ENCODE measurements at places on chromosomes 2 and 18.

- DNase-seq, result no peak
Measured at GRCh38 chr2:233338046-233338445, 16.2 kb upstream of the DGKD start.

DNA sequence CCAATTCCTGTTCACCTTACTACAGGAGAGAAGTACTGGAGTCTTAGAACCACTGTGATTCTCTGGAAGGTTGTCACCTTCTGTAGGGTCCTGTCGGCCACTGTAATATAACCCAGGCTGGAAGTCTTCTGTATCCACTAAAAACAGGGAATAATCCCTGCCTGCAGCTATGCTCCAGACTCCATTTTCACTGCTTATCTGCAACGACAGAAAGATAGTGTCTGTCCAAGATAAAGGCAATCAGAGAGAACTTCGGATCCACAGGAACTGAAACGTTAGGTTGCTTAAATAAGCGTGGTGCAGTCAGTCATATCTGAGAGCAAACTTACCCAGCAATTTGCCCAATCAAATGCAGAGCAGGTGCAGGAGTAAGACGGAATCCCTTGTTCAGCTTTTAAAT is 34.2 kb downstream of the ALS2 start:
- no peak for DNase-seq

DNA sequence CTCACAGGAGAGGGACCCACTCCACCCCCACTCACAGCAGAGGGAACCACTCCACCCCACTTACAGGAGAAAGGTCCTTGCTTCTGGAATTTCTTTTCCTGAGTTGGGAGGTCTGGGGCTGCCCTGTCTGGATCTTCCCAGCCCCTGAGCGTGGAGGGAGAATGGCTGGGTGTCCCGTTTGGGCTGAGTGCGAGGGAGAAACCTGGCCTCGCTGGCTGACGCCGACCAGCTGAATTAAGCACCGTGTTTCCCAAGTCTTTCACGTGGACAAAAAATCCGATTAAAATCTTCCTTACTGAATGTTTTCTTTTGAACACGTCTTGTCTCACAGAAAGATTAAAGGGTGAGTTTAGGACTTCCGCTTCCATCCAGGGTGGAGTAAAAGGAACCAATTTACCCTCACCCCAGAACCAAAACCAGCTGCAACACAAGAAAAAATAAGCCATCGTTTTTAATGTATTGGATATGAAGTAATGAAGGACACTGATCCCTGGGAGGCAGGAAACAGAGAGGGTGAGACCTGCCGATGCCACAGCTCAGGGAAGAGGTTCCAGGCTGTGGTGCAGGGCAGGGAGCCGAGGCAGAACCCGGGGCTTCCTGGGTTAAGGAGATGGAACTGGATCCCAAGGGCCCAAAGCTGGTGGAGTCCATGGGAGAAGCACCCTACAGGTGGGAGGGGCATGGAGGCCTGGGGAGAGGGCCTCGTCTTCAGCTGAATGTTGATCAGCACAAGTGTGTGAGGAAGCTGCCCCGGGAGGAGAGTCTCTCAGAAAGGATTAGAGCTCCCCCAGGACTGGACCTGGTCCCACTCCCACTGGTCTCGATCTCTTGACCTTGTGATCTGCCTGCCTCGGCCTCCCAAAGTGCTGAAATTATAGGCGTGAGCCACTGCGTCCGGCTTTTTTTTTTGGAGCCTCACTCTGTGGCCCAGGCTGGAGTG is 60.3 kb downstream of the RTP5 start:
- DNase-seq, result no peak

DNA sequence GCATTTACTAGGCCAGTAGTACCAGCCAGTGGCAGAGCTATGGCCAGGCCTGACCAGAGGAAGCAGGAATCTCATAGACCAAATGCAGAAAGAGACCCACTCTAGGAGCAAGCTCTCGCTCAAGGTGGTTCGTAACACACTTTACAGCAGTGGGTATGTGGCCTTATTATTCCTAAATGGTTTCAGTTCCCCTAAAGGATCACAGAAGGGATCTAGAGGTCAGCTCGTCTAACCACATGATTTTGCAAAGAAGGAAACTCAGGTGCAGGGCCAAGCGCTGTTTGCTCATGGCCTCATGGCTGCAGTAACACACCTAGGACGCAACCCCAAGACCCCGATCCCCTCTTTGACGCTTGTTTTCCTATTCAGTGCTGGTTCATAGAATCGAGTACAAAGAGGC is 65.5 kb upstream of the ATG16L1 start:
- no peak for DNase-seq

DNA sequence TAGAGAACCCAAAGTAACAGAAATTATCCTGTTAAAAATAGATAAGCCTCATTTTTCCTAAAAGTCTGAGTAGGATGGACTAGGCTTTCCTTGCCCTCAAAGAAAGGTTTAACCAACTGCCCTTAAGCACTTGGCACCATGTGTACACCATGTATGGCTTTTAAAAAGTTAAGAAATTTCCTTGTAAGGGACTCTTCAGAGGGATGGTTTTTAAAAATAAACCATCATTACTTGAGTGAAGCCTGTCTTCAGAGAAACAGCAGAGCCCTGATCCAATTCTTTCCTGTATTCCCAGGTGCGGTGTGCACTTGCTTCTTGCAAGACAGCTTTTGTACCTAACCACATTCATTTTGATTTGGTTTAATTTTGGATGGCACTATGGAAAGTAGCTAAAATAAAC is 1.1 kb upstream of the NEMP2 start:
- no peak for DNase-seq

DNA sequence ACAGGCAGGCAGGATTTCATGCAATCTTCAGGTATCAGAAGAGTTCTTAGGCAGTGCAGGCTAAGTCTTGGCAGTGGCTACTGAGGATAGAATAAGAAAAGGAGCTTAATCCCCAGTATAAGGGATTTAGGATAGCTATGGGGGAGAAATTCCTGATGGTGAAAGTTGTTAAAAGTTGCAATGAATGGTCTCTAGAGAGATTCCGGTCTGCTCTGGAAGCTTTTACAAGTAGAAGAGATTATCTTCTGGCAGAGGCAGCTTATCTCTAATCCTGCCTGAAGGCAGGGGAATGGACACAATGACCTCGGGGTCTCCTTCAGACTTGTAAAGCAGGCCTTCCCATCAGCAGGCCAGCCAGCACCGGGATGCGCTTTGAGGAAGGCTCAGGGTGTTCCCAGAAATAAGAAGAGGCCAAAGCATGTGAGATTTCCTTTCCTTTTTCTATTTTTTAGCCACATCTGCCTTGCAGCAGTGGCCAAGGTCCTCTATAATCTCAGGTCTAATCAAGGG is 253.9 kb upstream of the KLHL29 start:
- no peak for DNase-seq
